Endothelial cell of coronary artery (primary cell): ENCODE measurements at places on chromosomes 7 and 10. TPM values are rescaled to one million over a fixed set of nuclear protein-coding genes. Genes with fewer than 3 reads are reported as not detected.

The EEPD1 gene
- total RNA-seq = 0.54 and 2.1 TPM in 2 replicates

The CRHR2 gene
- not detected in 2 replicates for total RNA-seq

The KLF14 gene
- total RNA-seq = not detected in 2 replicates

The LBX1 gene
- not detected in 2 replicates for total RNA-seq

The DPCD gene
- total RNA-seq = 43.4 and 55.0 TPM in 2 replicates

The PLAC9 gene
- 3.3 and 3.9 TPM in 2 replicates for total RNA-seq

The LRIT1 gene
- not detected in 2 replicates for total RNA-seq

The VGF gene
- total RNA-seq = under 0.01 TPM in 1 of 2 replicates, not detected in the other

The SPAG6 gene
- total RNA-seq = not detected in 2 replicates

The COL17A1 gene
- 2.2 and 5.4 TPM in 2 replicates for total RNA-seq

The DGKB gene
- total RNA-seq = not detected in 2 replicates

The DBNL gene
- total RNA-seq = 138 and 162 TPM in 2 replicates

The ASB10 gene
- not detected in 2 replicates for total RNA-seq

The PRPS1L1 gene
- not detected in 2 replicates for total RNA-seq

The MNX1 gene
- total RNA-seq = not detected in 2 replicates

The TFR2 gene
- 0.18 and 0.19 TPM in 2 replicates for total RNA-seq

The TMEM176B gene
- total RNA-seq = 0.09 TPM in 1 of 2 replicates, not detected in the other

The TBX20 gene
- 1.3 and 3.2 TPM in 2 replicates for total RNA-seq

The TBRG4 gene
- 64.0 and 66.8 TPM in 2 replicates for total RNA-seq

The FZD8 gene
- 33.4 and 66.6 TPM in 2 replicates for total RNA-seq

The UCN3 gene
- total RNA-seq = not detected in 2 replicates

The DNAJC12 gene
- total RNA-seq = 0.45 and 0.56 TPM in 2 replicates

The TMEM213 gene
- total RNA-seq = not detected in 2 replicates

The TMEM178B gene
- 0.75 TPM in 1 of 2 replicates, not detected in the other for total RNA-seq

The SLC29A4 gene
- total RNA-seq = 1.6 and 2.3 TPM in 2 replicates

The TAS2R41 gene
- total RNA-seq = not detected in 2 replicates
